Panc1 (cell line): ENCODE measurements at places on chromosomes 6 and 20. TPM values are rescaled to one million over a fixed set of nuclear protein-coding genes. Genes with fewer than 3 reads are reported as not detected.

SLC22A16 gene
- not detected for total RNA-seq

RFX6 gene
- total RNA-seq, result not detected

AK9 gene
- 2.3 TPM for total RNA-seq

ZKSCAN4 gene
- total RNA-seq, result 4.4 TPM

GMPR gene
- total RNA-seq, result 3.5 TPM
